Inflammatory macrophage (primary cell): ENCODE measurements at places on chromosomes 11 and 22.

DNA sequence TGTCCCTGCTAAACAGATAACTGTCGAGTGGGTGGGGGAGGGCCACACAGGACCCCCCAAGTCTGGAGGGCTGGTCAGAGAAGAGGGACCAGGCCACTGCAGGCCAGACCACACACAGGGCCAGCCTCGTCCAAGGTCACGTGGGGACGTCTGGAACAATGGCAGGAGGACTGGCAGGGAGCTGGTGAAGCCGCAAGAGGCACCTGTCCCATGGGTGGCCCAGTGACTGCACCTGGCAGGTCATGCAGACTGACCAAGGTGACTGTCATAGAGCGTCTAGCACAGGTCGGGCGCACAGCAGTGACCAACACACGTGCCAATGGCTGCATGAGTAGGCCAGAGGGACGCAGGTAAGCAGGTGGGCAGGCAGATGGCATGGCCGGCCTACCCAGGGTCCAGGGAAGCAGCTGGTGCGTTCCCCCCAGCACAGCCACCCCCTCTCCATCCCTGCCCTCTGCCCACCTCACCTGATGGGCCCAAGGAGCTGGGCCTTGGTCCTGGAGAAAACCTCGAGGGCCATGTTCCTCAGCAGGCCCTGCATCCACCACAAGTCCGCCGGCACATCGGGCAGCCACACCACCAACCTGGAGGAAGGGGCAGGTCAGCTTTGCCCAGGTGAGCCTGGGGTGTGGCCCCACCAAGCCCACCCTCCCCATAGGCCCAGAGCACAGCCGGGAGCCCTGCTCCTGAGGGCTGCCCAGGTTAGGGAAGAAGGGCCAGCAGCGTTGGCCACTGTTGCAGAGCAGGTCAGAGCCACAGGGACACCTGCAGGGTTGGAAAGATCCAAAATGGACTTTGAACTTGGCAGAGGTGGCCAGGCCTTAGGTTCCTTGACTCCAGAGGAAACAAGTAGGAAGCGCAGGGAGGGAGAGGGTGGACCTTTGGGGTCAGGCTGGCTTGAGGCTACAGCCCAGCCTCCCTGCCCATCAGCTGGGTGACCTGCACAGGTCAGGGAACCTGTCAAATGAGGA lies 10.4 kb downstream of the PNPLA5 start:
- DNase-seq, result no peak

GRCh38 chr11:75454987-75455386 lies 22.0 kb upstream of the KLHL35 start:
- no peak for DNase-seq

DNA sequence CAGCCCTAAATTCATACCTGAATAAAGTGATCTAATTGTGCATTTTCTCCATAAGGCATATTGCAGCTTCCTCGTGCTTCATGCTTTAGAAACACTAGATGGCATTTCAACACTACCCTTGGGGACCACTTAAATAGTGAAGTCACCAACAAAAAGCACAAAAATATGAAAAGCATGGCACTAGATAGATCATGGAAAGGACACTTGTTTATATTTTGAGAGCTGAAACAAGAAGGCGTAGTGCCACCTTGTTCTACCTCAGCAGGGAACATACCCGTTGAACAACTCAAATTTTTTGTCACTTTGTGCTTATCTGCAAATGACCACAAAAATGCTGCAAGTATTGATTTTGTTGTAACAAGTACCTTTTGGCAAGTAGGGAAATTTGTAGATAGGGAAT lies 8.6 kb downstream of the TBCEL start:
- DNase-seq, result no peak

DNA sequence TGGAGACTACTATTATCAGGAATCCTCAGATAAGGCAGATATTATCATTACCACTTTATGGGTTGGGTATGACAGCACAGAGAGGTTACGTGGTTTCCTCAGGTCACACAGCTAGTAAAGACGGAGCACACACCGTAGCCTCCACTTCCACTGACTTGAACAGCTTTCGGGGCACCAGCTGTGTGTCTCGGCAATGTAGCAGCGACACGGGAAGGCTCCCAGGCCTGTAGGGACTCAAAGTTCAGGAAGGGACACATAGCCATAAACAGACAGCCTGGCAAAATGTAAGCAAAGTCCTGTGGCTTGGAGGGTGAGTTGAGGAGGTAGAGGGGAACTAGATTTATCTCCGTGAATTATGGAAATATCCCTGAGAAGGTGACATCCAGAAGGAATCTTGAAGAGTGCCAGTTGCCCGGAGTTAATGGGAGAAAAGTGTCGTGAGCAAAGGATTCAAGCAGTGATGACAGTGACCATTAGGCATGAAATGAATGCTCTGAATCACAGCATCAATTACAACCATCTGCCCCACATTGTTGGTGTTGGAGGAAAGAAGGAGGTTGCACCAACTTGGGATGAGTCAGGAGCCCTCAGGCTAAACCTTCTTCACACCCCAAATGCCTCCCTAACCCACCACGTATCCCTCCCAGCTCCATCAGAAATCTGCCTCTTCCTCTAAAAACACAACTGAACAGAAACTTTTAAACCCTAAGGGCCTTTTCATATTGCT lies 106.7 kb upstream of the ASPHD2 start:
- no peak for DNase-seq

DNA sequence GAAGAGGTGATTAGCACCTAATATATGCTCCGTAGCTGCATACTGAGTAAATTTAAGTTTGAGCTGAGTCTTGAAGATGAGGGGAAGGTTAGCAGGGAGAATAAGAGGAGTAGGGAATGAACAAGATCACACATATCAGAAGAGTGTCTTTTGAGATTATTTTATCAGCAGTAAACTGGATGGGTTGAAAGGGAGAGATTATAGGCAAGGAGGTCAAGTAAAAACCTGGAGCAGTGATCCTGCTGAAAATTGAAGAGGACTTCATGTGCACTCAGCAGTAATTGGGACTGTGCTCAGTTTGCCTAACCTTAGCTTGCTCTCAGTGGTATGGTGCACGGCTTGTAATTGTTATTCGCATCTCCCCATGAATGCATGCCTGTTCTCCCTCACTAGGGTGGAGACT lies 79.5 kb upstream of the PICALM start:
- no peak for DNase-seq

GRCh38 chr11:12922980-12923507 lies 86.1 kb upstream of the RASSF10 start:
- no peak for DNase-seq

DNA sequence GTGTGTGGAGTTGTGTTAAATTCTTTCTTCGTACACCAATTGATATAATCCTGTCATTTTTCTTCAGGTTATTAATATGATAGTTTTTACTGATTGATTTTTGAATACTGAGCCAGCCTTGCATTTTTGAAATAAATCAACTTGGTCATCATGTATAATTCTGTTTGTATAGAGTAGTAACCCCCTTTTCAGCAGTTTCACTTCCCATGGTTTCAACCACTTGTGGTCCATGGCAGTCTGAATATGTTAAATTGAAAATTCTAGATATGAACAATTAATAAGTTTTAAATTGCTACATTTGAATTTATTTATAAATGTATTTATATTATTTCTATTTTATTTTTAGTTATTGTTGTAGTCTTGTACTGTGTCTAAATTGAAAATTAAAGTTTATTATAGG lies 32.6 kb downstream of the MS4A6A start:
- DNase-seq, result no peak

GRCh38 chr11:6599449-6599848 lies 4.0 kb downstream of the RRP8 start:
- no peak for DNase-seq

GRCh38 chr22:49025791-49026493 lies 801.7 kb downstream of the BRD1 start:
- no peak for DNase-seq

GRCh38 chr11:78791254-78791653 lies 216.6 kb upstream of the NARS2 start:
- peak; percentile 67 for DNase-seq

DNA sequence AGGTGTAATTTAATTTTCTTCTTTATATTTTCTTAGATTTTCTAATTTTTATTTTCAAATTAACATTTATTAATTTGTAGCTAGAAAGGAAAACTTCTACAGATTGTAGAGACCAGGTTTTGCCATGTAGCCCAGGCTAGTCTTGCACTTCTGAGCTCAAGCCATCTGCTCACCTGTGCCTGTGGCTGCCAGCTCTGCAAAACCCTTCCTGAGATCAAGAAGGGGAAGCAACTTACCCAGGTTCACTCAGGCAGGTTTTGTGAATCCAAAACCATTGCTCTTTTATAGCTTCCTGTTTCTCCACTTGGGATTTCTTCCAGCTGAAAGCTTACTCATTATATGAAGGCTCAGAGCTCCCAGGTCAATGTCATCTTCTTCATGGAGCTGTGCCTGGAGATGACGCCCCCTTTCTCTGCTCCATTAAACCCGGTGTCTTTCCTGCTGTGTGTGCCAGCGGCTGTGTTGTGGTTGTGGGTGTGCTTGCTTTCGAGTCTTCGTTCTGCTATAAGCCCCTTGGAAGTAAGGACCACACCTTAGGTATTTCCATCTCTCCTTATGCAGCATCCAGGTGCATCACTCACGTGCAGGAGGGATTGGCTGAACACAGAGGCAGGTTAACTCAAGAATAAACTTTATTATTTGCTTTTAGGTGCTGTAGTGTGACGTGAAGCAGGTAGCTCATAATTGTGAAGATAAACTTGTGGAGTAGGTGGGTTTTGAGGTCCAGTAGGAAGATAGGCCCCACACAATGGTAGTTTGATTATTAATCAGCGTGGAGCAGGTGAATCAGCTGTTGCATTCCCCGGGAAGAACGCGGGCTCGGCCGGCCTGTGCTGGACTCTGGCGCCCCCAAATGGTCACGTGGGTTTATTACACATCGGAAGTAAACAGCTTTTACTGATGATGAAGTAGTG lies 42.2 kb upstream of the INCENP start:
- peak; percentile 79 for DNase-seq

GRCh38 chr11:120236169-120237107 lies 3.5 kb upstream of the POU2F3 start:
- DNase-seq, result no peak

GRCh38 chr11:110339456-110340250 lies 43.2 kb upstream of the RDX start:
- no peak for DNase-seq

DNA sequence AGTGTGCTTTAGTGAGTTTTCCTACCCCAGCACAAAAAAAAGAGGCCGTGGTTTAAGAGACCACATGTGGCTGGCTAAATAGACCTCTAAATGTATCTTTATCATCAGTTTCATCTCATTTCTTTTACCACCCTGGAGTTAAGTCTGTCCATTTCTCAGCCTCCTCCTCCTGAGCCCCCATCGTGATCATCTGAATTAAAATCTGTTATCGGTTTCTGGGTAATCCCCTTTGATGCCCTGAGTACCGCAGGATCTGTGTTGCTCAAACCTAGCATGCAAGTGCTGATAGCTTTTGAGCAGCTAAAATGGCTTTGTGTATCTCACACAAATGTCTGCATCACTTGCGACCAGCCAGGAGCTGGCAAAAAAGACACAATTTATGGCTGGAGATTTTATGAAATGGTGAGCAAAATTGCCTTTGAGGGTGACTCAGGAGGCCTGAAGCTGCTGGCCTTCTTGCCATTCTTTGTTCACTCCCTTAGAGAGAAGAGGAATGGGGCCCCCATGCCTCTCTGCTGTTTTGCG lies 236.5 kb downstream of the NTM start:
- DNase-seq, result no peak

DNA sequence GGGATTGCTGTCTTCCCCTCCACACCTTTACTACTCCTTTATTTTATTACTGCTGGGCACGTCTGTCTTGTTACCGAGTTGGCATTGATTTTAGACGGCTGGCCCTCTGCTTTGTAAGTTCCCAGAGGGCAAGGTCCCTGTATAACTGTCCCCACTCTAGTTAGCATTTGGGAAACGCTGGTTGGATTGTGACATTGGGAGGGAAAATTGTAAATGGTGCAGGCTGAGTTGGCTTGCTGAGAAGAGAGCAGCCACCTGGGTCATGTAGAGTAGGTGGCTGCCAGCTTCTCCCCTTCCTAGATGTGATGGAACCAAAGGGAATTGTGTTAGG lies 1.7 kb downstream of the TAB1 start:
- no peak for DNase-seq

DNA sequence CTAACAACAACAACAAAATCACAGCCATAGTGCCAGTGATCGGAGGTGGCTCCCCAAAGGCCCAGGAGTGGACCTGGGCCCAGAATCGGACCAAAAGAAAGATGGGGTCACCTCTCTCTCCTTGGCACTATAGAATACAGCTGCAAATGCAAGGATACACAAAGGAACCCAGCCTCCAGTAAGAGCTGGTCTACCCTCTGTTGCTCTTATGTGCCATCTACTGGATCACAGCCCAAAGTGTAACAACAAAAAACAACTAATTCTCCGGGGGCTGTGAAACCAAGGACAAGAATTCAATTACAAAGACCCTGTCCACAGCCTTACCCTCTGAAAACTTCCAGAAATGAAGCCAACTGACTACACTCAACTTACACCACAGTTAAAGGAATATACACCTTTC lies 21.6 kb downstream of the OR8G5 start:
- DNase-seq, result peak; percentile 50

DNA sequence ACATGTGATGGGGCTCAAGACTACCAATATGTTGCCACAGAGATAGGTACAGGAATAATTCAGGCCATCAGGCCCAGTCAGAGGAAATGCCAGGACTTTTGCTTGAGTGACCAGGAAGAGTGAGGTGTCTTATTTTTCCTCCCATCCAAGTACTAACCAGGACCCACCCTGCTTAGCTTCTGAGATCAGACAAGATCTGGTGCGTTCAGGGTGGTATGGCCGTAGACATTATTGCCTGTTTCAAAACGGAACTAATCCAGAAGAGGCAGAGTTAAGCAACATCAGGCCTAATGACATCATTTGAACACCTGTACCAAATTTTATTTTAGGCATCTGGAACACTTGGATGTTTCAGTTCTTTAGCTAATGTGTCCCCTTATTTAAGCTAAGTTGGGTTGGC lies 205.5 kb upstream of the POU2AF2 start:
- DNase-seq, result no peak

GRCh38 chr11:34680206-34680605 lies 59.3 kb downstream of the EHF start:
- DNase-seq, result no peak

GRCh38 chr11:26753723-26754504 lies 32.1 kb upstream of the SLC5A12 start:
- peak; percentile 12 for DNase-seq

- peak; percentile 80 for DNase-seq
Observed at GRCh38 chr11:86740628-86741483, 59.5 kb upstream of the PRSS23 start.

- peak; percentile 93 for DNase-seq
Observed at GRCh38 chr22:42680648-42681047, 31.5 kb upstream of the CYB5R3 start.

DNA sequence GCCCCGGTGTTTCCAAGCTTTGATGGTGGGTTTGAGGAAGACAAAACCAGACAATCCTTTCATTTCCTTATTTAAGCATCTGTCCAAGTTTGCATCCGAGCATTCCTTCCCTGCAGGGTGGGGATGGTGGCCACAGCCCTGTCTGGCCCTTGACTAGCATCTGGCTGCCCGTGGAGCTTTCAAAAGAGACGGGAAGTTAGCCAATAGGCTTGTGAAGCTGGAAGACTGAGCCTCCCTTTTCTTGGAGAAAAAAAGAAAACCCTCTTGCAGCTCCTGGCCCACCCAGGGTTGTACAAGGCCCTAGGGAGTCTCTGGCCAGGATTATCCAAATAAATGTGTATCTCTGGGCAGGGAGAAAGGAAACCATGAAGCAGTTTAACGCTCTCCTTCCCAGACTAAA lies 60.6 kb downstream of the MICAL2 start:
- no peak for DNase-seq
